Activated CD8-positive, alpha-beta memory T cell treated with anti-CD3 and anti-CD28 coated beads, Interleukin-2, amount 10 ng/mL, durations not matched to agents 7 days and 5 days (primary cell): ENCODE measurements at places on chromosomes 3 and 15. TPM values are rescaled to one million over a fixed set of nuclear protein-coding genes. Genes with fewer than 3 reads are reported as not detected.

HYAL3 gene
- total RNA-seq, result 14.3 TPM

FANCD2OS gene
- total RNA-seq, result not detected

MESP1 gene
- total RNA-seq, result 5.1 TPM

CFAP91 gene
- total RNA-seq, result not detected

DNA sequence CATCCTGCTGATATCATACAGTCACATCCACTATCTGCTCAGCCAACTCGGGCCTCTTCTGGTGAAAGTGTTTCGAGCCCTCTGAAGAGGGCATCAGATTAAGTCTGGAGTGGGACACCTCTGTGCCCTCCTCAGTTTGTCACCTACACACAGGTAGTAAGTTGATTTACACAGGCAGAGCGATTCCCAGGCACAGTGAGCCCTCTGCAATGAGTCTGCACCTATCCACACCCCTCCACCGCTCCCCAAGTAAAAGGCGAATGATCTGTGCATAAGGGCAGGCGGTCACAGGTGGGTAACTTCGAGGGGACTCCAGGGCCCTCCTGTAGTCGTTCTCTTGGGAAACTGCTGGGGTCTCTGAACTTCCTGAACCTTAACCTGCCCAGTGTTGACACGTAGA lies 152.0 kb downstream of the ATP10A start:
- no peak overlapping the region for H3K4me3 ChIP-seq
- no peak overlapping the region for H3K27ac ChIP-seq
- no peaks in the 10 kb centered on the region for H3K27me3 ChIP-seq
- no peaks in the 10 kb centered on the region for H3K4me1 ChIP-seq
- peaks cover 2% of the 10 kb centered on the region for H3K36me3 ChIP-seq

GRCh38 chr3:153901991-153902390 lies 219.2 kb upstream of the ARHGEF26 start:
- no peaks in the 10 kb centered on the region for H3K27me3 ChIP-seq
- H3K4me1 ChIP-seq, result no peaks in the 10 kb centered on the region
- no peak for DNase-seq
- no peak overlapping the region for H3K27ac ChIP-seq
- no peak overlapping the region for H3K4me3 ChIP-seq

GRCh38 chr3:167031364-167032049 lies 348.6 kb downstream of the ZBBX start:
- DNase-seq, result no peak
- H3K27ac ChIP-seq, result no peak overlapping the region
- H3K4me1 ChIP-seq, result no peaks in the 10 kb centered on the region
- H3K36me3 ChIP-seq, result no peaks in the 10 kb centered on the region
- H3K27me3 ChIP-seq, result no peaks in the 10 kb centered on the region

DNA sequence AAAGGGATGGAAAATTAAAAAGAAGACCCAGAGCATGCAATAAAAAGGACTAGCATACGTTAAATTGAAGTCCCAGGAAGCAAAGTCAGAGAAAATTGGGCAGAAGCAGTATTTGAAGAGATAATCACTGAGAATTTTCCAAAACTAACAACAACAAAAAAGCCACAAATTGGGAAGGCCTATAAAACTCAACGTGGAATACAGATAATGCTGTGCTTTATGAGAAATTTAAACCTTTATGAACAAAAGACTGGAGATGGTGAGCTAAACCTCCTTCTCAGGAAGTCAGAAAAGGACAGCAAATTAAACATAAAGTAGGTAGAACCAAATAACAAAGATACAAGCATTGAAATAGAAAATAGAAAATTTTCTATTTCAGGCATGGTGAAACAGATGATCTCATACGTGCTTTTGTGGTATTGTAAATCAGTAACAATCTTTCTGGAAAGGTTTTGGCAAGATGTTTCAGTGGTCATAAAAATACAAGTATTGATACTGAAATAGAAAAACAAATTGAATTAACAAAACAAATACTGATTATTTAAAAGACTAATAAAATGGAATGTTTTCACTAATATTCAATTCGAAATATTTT lies 55.6 kb downstream of the LYSMD4 start:
- peaks cover 9% of the 10 kb centered on the region for H3K4me1 ChIP-seq
- H3K36me3 ChIP-seq, result peaks cover 44% of the 10 kb centered on the region
- no peak overlapping the region for H3K4me3 ChIP-seq
- DNase-seq, result no peak

DNA sequence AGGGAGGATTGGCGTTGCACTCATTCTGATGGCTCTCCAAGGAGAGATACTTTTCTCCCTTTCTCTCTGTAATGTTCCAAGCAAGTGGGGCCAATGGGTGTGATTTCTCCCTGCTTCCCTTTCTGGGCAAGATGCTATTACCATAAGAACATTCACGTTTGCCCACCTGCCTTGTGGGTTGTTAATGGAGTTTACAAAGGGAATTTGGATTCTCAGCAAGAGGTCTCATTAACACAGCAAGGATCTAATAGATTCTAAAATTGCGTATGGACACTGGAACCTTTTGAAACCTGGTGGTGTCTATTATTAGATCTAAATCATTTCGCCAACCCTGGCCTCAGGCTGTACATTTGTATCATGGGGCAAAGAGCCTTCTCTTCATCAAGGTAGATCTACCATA lies 74.1 kb downstream of the SLCO3A1 start:
- no peak overlapping the region for H3K27ac ChIP-seq
- no peaks in the 10 kb centered on the region for H3K27me3 ChIP-seq
- H3K4me3 ChIP-seq, result no peak overlapping the region
- DNase-seq, result no peak

DNA sequence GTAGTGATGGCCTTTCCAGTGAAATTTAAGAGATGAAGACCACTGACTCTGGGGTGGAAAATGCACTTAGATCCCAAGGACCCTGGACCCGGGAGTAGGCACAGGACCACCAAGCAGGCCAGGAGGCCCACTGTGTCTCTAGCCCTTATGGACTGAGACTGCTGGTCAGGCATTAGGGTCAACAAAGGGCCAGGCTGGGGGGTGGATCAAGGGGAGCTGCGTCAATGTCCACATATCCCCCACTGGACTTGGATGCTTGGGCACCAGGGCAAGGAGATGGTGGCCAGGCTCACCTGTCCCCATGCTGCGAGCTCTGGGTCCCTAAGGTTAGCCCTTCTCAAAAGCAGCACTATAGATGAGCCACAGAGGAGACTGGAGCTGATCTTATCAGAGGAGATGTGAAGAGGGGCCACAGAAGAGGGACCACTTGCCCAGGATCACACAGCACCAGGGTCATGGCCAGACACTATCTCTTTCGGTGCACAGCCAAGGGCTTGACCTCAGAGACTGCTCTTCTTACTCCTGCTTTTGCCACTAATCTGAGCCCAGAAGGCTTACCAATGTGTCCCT lies 14.7 kb downstream of the RAB6B start:
- H3K27ac ChIP-seq, result peak overlapping the region; percentile 37
- H3K36me3 ChIP-seq, result peaks cover 9% of the 10 kb centered on the region
- peaks cover 21% of the 10 kb centered on the region for H3K27me3 ChIP-seq

GRCh38 chr15:60993008-60993407 lies 236.1 kb downstream of the RORA start:
- H3K4me1 ChIP-seq, result no peaks in the 10 kb centered on the region
- H3K27me3 ChIP-seq, result peaks cover 12% of the 10 kb centered on the region
- H3K36me3 ChIP-seq, result no peaks in the 10 kb centered on the region
- no peak overlapping the region for H3K27ac ChIP-seq
- H3K4me3 ChIP-seq, result no peak overlapping the region

- no peaks in the 10 kb centered on the region for H3K36me3 ChIP-seq
- peaks cover 3% of the 10 kb centered on the region for H3K27me3 ChIP-seq
- no peak overlapping the region for H3K4me3 ChIP-seq
- no peak overlapping the region for H3K27ac ChIP-seq
- H3K4me1 ChIP-seq, result no peaks in the 10 kb centered on the region
- DNase-seq, result no peak
Observed at GRCh38 chr15:35602836-35603235, 56.9 kb upstream of the DPH6 start.

DNA sequence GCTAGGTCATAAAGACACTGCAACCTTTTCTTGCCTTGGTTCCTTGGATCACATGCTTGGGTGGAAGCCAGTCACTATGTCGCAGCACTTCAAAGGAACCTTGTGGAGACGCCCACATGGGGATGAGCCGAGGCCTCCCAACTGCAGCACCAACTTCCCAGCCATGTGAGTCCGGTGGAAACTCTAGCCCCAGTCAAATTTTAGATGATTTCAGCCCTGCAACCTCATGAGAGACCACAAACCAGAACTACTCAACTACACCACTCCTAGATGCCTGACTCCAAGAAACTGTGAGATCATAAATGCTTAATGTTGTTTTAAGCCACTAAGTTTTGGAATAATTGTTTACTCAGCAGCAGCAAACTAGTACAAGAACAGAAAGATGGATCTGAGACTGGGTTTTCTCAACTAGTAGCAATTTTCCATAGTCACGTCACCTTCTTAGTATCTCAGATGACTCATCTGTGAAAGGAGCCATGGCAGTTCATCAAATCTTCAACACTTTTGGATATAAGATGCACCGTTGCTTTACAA lies 86.5 kb downstream of the MB21D2 start:
- DNase-seq, result no peak
- H3K27ac ChIP-seq, result no peak overlapping the region
- no peak overlapping the region for H3K4me3 ChIP-seq
- peaks cover 6% of the 10 kb centered on the region for H3K4me1 ChIP-seq

DNA sequence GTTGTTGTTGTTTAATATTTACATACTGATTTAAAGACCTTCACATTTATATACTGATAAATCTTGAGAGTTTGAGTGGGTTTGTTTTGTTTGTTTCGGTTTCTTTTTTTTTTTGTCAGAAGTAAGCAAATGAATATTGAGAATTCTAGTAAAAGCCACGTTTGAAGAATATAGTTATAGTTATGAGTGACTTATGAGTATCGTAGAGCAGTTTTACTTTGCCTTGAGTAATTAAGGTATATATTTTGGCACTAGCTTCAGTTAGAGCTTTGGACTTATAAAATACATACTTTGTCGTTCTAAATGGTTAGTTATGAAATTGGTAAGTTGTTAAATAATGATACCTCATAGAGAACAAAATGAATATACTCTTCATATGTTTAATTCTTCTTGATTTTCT lies 27.8 kb downstream of the ATP1B3 start:
- peaks cover 52% of the 10 kb centered on the region for H3K36me3 ChIP-seq
- H3K4me3 ChIP-seq, result peak overlapping the region; percentile 22
- DNase-seq, result no peak
- peak overlapping the region; percentile 75 for H3K27ac ChIP-seq

DNA sequence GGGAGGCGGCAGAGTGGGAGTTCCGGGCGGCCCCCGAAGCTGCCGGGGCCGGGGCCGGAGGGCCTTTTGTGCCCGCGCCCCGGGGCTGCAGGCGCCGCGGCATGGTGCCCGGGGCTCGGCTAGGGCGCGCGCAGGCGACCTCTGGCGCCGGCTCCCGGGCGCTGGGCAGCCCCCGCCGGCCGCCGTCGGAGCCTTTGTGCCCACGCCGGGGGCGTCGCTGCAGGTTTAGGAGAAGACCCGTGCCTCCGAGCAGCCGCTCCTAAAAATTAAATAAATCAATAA lies 299 bp downstream of the PAQR9 start:
- H3K27ac ChIP-seq, result no peak overlapping the region
- peak overlapping the region; percentile 70 for H3K4me3 ChIP-seq
- peaks cover 82% of the 10 kb centered on the region for H3K27me3 ChIP-seq
- no peak for DNase-seq

- no peaks in the 10 kb centered on the region for H3K27me3 ChIP-seq
- H3K36me3 ChIP-seq, result peaks cover 1% of the 10 kb centered on the region
- no peaks in the 10 kb centered on the region for H3K4me1 ChIP-seq
- DNase-seq, result no peak
Observed at GRCh38 chr3:60528651-60529050, 722.6 kb downstream of the FHIT start.
